ENCODE measurements at places on chromosomes 4 and X.
A peak's percentile ranks its signal among the peaks of the same experiment; 100 is the strongest.

- no peak for DNase-seq
These were observed 8.6 kb upstream of the TKTL2 start for GRCh38 chr4:163482190-163482589.

- no peak for DNase-seq
These were observed 5.6 kb downstream of the PCDH10 start for GRCh38 chr4:133154725-133155124.

DNA sequence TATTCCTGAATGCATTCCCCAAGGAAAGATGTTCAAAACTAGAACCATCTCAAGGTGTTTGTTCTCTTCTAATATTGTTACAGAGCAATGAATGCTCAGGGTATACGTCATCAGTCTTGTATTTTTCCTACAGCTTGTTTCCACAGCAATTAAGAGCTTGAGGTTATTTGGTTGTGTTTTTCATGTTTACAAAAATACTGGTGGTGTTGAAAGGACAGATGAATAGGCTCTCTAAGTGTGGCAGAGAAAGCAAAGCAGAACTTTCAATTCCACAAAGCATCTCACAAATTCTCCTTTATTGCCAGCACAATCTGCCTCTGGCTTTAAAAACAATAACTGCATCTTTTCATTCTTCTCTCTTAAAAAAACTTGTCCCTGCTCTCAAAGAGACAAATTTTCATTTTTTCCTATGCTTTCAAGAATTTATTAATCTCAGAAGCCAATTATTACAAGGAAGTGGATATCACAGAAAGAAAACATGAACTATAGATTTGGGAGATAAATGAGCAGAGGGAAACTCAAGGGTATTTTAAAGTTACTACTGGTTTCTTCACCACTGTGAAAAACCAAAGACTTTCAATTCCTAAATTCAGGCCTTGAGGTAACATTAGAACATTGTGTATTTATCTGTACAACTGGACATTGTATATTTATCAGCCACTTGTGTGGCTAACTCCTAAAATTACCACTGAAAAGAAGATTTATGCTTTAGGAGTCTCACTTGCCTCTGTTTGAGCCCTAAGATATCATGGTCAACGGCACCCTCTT lies 49.2 kb downstream of the DDX53 start:
- no peak for DNase-seq

DNA sequence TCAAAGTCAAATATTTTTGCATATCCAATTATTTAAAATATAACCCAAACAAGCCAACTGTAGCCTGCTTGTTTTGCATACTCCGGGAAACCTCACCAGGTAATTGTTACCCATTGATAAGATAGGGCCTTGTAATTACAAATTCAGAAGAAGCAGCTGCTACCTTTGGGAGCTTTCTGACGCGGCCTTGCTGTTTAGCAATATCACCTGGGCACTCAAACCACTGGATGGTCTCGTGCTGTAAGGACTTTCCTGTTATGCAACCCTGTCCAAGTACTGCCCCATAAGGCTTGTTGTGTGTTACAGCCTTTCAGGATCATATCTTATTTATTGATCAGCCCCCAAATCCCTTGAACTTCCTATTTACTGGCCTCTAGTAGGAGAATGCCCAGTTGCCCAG lies 52.1 kb downstream of the HS3ST1 start:
- no peak for DNase-seq

GRCh38 chr4:24690436-24690835 lies 104.9 kb upstream of the SOD3 start:
- DNase-seq, result no peak

DNA sequence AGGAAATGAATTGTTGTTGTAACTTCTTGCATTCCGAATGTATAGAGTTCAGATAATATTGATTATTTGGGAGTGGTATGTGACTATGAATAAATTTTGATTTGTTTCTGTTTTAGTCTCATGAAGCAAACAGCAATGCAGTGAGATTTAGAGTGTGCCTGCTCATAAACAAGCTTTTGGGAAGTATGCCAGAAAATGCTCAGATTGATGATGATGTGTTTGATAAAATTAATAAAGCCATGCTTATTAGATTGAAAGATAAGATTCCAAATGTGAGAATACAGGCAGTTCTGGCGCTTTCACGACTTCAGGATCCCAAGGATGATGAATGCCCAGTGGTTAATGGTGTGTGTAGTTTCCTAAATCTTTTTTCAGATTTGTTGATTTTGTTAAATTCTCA lies 2.0 kb downstream of the NCAPG start:
- no peak for DNase-seq

DNA sequence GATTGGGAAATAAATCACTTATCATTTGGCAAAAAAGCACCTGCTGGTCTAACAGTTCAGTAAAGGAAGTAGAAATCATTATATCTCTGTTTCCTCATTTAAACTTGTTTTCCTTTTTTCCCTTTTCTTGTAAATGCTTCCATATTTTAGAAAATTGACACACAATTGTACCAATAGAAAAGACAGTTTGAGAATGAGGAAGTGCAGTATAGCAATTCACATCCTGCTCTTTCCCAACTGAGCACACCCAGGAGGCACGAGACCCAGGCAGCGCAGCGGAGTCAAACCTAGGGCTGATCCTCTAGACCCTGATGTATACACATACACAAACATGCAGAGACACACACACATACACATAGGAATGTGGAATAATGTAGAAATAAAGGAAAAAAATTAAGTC lies 74.8 kb upstream of the PACRGL start:
- DNase-seq, result no peak

GRCh38 chr4:158865520-158866177 lies 96.8 kb downstream of the FNIP2 start:
- DNase-seq, result no peak

GRCh38 chrX:150464001-150464400 lies 100.9 kb downstream of the MAMLD1 start:
- DNase-seq, result no peak

DNA sequence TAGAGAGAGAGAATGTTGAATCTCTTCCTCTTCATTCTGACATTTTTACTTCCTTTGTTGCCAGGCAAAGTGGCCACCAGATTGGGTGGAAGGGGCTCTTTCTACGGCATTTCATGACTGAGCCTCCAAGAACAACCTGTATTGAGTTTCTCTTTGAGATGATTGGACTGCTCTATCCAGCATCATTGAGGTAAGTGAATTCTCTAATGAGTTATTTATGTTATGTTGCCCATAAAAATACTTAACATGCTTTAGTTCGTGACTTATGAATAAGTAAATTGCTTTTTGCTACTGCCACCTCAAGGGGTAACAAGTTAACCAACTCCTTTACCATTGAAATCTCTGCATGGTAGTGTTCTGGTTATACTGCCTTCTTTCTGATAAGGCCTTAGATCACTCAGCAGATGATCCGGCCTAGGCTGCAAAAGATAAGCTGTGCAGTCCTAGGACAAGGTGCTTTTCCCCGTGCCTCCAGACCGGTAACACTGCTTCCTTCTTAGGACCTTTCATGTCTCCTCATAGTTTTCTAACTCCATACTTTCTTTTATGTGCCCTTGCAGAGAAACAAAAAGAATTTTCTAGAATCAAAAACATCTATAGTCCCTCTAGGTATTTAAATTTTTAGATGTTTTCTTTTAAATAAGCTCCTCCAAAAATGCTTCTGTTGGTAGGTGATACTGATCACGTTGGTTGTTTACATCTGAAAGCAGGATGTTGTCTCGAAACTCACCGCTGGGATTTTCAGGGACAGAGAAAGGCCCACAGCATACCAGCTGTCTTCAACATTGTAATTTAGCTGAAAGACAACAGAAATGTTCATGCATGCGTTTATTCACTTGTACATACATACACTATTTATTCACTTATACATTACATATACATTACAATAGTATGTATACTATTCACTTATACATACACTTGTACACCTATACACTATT lies 157.1 kb upstream of the RBPJ start:
- no peak for DNase-seq

DNA sequence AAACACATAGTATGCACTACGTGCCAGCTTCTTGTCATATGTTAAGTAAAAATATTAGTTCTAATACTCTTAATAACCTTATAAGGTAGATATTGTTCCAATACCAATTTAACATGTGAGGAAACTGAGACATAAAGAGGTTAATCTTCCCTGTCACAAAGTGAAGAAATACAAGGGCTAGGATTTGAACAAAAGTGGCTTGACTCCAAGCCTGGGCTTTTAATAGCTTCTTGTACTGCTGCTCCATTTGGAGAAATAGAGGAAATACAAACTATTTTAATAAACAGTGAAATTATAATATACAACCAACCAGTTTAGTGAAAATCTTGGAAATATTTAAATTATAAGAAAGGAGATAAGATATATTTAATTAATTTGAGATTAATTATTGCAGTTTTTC lies 33.2 kb downstream of the TLL1 start:
- no peak for DNase-seq

DNA sequence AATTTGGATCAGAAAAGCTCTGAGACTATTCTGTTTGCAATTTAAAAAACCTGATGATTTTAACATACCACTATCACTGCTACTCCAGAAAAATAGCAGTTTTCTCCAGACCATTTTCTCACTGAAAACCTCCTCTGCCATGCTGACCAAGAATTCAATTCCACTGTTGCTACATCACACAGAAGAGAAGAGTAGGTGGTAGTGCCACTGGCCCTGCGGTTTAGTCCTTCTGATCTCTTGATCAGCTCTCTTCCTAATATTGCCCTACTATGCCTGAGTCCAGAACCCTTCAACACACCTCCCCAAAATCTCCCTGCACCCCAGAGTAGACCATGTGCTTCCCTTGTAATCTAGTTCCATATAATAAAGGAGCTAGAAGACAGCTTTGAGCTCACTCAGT lies 55.8 kb upstream of the HS3ST1 start:
- DNase-seq, result no peak

- peak; percentile 64 for DNase-seq
These were observed 544 bp downstream of the HERC3 start for GRCh38 chr4:88592600-88593448.

DNA sequence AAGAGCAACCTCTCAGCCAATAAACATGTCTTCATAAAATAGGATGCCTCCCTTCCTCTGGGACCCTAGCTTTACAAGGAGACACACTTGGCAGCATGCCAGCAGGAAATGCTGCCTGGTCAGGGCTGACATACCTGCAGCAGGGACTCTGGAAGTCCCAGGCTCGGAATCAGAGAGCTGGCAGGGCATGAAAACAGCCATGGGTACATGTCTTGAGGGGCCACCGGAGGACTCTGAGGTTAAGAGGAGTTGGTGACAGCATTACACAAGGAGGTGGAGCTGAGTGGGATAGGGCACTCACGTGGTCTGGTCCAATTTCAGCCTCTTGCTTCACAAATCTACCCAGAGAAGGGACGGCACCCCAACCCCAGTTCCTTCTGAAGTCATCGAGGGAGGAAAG lies 15.7 kb downstream of the MSX1 start:
- DNase-seq, result no peak

DNA sequence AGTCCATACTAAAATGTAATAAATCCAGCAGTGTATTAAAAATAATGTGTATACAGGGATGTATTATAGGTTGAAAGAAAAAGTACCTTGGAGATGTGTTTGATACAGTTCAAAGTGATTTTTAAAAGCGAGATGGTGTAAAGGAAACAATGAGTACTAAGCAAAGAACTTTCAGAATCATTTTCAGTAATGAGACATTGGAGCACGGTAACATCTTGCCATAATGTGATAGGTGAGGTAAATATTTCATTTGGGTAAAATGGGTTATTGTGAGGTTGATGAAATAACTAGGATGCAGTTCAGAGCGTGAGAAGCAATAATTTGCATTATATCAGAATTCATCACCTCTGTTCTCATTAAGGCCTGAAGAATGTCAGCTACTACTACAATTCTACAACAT lies 25.9 kb downstream of the EIF2S3 start:
- DNase-seq, result no peak

- no peak for DNase-seq
These were observed 23.2 kb upstream of the GAB1 start for GRCh38 chr4:143313521-143313920.

DNA sequence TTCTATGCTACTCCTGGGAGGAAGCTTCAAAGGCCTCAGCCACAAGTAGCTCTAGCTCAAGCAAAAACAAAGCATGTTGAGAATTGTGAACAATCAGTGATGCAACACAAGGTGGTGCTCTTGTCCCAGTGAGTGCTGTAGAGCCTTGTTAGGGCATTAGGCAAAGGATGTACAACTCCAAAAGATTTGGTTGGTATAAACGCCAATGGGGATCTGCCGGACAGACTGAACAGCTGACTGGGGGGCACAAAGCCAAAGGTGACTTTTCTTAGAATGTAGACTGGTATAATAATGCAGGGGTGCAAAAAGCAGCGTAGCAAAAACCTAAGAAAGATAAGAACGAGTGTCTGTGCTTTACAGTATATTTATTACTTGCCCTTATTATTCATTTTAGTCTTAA lies 62.6 kb upstream of the ALB start:
- peak; percentile 10 for DNase-seq

DNA sequence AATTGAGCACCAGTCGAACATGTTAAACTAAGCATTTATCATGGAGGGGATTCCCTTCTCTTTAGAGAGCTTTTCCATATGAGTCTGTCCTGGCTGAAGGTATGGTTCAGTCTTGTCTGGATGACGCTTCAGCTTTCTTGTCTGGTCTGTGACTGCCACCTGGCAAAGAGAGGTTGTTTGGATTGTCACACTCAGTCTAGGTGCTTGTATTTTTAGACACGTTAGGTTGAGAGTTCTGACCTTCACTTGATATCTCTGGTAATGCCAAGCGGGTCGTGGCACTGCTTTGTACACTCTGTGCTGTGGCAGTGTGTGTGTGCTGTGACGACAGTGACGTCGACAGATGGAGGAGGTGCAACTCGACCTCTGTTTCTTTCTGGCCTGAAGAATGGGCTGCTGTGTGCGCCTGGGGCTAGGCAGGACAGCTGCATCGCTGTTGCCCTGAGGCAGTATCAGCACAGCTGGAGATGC lies 12.6 kb downstream of the NOCT start:
- DNase-seq, result no peak

DNA sequence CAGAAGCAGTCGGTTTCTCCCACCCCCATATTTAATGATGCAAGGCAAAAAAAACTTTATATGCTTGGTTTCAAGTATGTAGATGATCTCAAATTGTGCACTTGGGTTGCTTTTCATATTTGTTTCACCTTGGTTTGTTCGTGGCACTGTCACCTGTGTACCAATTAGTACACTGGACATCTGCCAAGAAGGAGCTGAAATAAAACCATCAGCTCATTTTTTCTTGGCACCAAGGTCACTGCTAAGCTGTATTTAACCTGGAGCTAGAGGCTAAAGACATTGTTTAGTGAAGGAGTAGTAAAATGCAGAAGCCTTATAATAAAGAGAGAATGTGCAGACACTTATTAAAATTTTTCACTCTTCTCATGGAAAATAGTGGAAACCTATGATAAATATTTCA lies 430.8 kb downstream of the ARHGAP24 start:
- no peak for DNase-seq
